ENCODE measurements at places on chromosomes 5 and 9.

DNA sequence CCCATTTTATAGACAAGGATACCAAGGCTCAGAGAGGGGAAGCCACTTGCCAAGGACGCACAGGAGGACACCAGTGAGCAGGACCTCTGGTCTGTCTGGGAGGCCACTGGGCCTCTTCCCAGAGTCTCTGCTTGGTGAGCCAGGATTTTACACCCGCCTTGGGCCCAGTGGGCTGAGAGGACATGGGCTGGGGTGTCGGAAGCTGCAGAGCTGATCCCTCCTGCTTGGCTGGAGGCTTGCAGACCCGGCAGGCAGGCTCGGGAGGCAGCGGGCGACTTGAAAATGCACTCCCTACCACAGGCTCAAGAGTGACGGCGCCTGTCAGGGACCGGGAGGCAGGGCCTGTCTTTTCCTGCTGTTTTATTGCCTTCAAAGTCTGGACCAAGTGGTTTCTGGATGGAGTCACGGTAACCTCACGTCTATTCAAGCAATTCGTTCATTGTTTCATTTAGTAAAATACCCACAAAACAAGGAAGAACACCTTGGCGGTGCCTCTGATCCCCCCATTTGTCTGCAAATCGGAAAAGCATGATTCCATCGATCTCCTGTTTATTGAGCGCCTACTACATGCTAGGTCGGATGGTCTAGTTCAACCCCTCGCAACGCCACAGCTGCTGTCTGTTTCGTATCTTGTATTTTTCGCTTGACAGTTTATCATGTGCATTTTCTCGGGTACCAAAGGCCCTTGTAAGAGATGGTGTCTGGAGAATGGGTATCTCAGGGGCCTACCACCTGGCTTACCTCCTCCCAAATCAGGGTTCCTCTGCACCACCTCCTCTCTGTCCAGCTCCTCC, 108.1 kb upstream of the IER5L start:
- DNase-seq: no peak

DNA sequence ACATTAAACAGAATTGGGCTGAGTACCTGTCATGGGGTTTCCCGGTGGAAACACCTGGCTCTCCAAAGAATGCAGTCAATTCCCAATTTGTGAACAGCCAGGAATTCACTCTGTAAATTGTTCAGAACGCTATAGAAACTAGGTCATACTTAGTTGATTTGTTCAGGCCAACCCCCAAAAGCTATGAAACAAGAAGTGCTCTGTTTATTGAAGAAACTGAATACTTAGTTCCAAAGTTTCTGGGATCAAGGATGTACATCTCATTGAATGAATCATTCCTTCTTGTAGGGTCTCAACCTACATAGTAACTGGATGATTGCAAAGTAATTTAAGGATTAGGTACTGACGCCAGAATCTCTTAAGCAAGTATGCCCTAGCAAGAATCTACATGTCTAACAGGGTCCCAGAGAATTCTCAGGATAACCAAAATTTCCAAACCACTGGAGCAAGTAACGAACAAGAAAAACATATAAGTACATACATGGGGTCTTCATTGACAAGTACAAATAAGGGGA, 659 bp upstream of the TUSC1 start:
- DNase-seq: no peak

DNA sequence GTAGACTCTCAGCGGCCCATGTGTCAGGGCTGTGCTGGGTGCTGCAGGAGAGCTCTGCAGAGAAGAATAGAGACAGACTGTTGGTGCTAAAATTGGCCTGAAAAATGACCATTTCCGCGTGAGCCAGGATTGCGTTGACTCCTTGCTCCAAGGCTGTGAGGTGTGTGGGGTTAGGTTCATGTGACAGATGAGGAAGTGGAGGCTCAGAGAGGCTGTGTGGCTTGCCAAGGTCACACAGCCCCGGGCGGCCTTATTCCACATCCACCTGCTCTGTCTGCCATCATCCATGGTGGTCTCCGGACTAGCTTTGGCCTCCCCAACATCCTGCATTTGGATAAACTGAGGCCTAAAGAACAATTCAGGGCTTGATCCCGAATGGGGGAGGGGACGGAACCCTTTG, 15.2 kb downstream of the NEK6 start:
- no peak for DNase-seq

DNA sequence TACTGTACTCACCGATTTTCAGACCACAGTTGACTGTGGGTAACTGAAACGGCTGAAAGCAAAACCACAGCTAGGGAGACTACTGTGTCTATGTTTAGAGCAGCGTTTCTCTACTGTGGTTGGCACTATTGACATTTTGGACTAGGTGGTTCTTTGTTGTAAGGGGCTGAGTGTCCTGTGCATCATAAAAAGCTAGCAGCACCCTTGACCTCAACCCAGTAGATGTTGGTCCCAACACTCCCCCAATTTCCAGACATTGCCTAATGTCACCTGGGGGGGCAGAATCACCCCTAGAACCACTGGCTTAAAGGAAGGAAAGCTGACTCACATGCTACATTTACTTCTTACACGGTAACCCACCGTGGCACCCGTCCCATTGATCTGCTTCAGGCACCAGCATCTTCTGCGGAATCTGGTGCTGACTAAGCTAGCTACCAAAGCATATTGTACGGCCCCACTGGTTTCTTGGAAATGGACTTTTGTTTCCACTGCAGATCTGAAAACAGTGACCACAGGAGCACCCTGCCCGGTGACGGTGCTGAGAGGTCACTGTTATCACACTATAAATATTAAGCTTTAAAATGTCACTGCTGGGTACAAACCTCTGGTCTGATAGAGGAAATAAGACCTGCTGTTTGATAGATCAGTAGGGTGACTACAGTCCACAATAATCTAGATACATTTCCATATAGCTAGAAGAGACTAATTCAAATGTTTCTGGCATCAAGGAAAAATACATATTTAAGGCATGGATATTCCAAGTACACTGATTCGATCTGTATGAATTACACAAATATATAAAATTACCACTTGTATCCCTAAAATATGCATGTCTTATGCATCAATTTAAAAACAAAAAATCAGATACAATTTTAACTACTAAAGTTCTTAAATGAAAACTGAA, 151.4 kb downstream of the HSD17B3 start:
- DNase-seq: no peak

DNA sequence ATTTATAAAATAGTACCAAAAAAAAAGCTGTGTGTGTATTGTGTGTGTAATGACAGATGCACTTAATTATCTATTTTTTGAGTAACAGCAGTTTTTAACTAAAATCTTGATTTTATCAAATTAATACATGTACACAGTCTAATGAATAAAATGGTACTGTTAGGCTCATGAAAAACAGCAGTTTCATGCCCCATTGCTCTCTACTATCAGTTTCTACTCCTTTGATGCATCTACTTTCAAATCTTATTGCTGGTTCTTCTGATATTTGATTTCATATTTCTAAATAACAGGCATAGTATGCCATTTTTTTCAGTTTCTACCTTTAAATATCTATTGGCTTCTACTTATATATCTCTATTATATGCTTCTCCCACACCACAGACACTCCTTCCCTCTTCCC, 117.4 kb downstream of the CCDC171 start:
- no peak for DNase-seq

GRCh38 chr5:92562065-92562464, 1019.0 kb downstream of the NR2F1-AS1 start:
- DNase-seq: no peak

Measured in memory B cell (primary cell).